Activated effector memory CD4-positive, alpha-beta T cell treated with Interleukin-2 at 50 U/mL for 16 hours (primary cell): ENCODE measurements at places on chromosomes 4 and X.

DNA sequence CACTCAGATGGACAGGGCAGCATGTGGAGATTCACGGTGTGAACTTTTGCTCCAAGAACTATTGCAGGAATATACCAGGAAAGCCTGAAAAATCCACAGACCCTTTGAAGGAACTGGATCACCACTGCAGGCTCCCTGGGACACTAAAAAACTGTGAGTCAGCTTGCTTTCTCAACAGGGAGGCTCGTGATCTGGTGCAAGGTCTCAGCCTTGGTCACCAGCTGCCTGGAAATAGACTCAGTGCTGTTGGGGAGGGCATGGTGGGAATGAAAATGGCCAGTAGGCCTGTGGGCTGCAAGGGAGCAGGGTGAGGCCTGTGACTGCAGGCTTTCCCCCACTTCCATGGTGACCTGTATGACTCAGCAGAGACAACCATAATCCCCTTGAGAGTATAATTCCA is 426.4 kb upstream of the RPS6KA3 start:
- no peak for DNase-seq

- DNase-seq, result no peak
These were observed 108.8 kb downstream of the TMA16 start for GRCh38 chr4:163603257-163603656.

- DNase-seq, result no peak
These were observed 81.3 kb downstream of the HMGN5 start for GRCh38 chrX:81120258-81120935.

DNA sequence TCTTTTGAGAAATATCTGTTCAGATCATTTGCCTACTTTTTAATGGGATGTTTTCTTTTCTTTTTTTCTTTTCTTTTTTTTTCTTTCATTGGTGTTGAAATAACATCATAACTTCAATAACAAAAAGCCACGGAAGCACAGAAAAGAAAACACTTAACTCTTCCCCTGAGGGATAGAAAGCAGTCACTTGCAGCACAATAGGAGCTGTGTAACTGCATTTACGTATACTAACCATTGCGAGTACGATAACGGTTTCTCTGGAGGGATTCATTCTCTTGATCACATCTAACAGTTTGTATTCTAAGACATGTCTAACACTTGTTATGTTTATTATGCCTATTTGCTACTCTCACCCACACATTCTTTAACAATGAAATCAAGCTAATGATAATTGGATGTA is 27.3 kb downstream of the C4orf46 start:
- no peak for DNase-seq

DNA sequence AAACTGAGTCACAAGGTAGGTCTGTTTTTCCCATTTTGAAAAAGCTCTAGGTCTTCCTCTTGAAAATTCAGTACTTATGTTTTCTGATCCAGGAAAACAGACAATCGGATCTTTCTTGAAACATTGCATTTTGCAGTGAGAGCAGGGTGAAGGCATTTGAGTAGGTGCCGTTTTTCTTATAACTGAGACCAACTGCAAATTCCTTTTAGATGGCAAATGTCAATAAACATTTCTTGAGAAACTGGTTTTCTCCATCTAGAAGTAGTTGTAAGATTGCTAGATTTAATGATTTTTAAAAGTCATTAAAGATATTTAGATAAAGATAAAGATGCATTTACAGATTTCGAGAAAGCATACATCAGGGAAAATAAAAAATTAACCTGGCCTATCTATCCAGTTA is 92.4 kb downstream of the PHOX2B start:
- DNase-seq, result no peak

DNA sequence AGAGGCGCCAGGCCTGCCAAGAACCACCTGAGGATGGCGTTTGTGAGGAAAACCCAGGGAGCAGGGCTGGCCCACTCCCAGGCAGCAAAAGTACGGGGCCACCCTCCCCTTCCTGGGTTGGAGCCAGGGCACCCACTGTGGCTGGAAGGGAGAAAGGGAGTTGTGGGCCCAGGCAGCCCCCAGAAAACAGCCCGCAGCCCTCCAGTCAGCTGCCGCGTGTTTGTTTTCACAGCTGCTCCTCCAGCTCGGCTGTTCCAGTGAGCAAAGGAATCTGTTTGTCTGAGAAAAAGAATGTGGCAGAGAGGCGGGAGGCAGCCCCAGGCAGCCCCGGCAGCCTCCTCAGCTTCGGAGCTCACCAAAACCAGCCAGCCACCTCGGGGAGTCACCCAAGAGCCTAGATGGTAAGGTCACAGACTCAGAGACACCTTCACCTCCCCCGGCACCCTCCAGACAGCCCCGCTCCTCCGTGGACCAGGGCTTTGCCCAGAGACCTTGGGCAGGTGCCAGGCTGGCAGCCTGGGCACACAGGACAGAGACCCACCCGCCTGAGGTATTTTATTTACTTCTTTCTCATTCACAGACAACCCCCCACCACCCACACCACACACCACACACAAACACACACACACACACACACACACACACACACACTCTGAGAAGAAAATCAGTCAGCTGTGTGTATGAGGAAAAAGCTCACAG is 338.1 kb downstream of the BCOR start:
- DNase-seq, result no peak

- DNase-seq, result no peak
These were observed 9.9 kb upstream of the GPR101 start for GRCh38 chrX:137043736-137044135.

- no peak for DNase-seq
These were observed 10.2 kb downstream of the ARAF start for GRCh38 chrX:47571215-47571614.

DNA sequence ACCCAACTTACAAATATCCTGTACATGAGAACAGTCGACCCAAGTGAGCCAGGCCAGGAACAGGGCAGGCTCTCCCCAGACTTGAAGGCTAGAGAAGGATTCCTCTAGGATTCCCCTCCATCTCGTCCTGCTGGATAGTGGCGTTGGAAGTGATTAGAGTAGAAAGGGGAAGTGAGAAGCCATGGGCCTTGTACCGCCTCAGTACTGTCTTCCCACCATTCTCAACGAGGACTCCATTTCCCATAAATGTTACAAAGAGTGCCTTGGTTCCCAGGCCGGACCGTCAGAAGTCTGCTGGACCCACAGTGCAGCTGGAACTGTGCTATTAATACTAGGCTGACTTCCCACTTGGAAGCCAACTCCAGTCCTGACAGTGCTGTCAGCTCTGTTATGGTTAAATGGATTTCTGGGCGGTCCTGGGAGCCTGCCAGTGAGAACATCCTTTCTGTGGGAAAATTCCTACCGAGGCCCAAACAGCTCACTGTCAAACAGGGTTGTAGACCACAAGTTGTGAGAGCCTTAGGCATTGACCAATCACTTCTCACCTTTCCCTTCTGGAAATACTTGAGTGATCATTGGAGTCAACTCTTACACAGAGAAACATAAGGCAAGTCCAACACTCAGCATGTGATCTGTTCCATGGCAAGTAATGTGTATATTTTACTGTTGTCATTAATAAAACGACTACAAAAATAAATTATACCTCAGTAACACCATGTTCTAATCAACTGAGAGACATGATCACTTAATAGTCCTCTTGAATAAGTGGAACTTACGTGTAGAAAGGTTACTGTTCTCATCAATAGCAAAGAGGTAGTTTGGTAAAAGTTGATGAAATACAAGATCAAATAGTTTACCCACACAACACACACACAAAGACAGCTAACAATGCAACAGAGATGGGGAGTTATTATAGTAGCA is 58.4 kb downstream of the AMELX start:
- no peak for DNase-seq

- no peak for DNase-seq
These were observed 117.8 kb downstream of the FRAS1 start for GRCh38 chr4:78174891-78175290.

DNA sequence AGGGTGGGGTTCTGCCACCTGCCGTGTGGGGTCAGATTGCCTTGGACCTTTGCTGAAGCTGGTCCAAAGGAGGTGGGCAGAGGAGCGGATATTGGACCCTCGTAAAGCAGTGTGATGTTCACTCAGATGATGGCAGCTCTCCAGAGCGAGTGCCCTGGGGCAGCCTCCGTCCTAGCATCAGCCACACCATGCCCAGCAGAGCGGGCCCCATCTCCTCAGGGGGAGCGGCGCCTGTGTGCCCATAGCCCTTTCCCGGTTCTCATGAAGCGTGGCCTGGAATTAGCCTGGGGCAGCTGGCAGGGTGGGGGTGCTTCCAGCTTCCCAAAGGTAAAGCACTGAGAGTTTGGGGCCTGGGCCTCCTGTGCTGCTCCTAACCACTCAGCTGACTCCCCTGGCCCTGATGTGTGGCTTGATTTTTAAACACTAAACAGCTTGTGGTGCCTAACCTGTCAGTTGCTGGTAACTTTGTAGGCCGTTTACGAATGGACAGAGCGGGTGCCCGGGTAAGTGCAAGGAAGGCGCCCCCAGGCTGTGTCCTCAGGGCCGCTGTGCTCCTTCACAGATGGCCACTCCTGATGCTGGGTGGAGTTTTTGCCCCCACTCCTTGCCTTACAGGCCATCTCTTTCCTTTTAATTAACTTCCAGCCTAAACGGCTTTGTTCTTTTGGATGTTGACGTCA is 36.0 kb downstream of the NOP14 start:
- DNase-seq, result no peak

- no peak for DNase-seq
These were observed 12.3 kb downstream of the LRP2BP start for GRCh38 chr4:185383451-185383850.

- DNase-seq, result no peak
These were observed 77.5 kb downstream of the IRF2 start for GRCh38 chr4:184396570-184397515.

DNA sequence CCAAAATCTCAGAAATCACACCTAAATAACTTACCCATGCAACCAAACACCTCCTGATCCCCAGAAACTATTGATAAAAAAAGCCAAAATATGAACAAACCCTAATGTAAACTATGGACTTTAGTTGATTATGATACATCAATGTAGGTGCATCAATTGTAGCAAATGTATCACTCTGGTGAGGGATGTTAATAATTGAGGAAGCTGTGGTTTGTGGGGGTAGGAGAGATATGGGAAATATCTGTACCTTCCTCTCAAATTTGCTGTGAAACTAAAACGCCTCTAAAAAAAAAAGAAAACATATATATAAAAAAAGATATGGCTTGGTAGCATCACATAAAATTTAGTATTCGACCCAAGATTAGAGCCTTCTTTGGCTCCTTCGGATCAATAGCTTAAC is 144.3 kb upstream of the CPEB2 start:
- no peak for DNase-seq

GRCh38 chr4:24605216-24605615 is 20.9 kb upstream of the DHX15 start:
- no peak for DNase-seq

GRCh38 chr4:140930557-140930956 is 174.4 kb upstream of the TBC1D9 start:
- no peak for DNase-seq
